CD4-positive, alpha-beta T cell (primary cell): ENCODE measurements at places on chromosomes 1 and 21.

DNA sequence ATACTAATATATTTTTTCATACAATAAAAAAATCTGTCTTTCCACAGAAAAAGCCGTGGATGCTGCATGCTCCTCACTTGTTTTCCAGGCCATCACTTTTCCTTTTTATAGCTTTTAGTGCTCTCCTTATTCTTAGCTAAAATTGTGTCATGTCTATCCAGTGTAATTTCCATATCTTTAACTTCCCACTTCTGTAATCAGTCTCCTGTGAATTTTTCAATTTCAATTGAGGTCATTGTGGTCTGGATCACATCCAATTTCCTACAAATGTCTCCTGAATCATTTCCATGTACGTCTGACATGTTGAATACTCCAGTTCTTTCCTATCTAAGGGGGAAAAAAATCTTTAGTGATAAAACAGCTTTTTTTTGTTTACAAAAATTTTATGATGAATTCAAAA, 838.2 kb upstream of the B3GALT2 start:
- no peaks in the 10 kb centered on the region for H3K4me1 ChIP-seq
- no peak for DNase-seq
- H3K27ac ChIP-seq, result no peak overlapping the region
- no peak overlapping the region for H3K4me3 ChIP-seq
- no peaks in the 10 kb centered on the region for H3K36me3 ChIP-seq

DNA sequence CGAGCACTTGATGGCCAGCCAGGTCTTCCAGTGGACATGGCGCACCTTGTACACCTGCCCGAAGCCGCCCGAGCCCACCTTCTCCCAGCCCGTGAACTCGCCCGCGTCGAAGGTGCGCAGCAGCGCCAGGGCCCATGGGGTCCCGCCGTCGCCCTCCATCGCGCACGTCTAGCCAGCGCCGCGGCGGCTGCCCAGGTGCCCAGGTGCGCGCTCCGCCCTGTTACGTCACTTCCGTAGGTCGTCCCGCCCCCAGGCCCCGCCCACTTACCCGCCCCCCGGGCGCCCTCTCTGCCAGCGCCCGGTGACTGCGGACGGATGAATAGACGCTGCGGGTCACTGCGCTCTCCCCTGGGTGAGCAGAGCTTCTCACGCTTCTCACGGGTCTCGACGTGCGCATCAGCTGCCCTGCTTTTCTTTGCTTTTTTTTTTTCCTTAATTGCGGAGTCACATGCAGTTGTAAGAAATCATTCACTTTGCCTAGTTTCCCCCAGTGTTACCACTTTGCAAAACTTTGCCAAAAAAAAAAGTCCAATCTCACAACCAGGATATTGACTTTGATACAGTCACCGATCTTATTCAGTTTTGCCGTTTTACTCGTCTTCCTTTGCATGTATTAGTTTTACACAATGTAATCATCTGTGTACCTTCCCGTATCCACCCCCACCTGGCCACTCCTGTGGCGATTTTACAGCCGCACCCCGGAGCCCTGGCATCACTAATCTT, at the start of gene RIPK4:
Gene RIPK4 (minus strand): TSS at position 170 of the 723 bp plus-strand sequence. CDS start 11 bp downstream, at position 159.
- H3K27me3 ChIP-seq, result peaks cover 48% of the 10 kb centered on the region
- H3K4me1 ChIP-seq, result peaks cover 36% of the 10 kb centered on the region
- H3K27ac ChIP-seq, result no peak within 1 kb of the TSS

DNA sequence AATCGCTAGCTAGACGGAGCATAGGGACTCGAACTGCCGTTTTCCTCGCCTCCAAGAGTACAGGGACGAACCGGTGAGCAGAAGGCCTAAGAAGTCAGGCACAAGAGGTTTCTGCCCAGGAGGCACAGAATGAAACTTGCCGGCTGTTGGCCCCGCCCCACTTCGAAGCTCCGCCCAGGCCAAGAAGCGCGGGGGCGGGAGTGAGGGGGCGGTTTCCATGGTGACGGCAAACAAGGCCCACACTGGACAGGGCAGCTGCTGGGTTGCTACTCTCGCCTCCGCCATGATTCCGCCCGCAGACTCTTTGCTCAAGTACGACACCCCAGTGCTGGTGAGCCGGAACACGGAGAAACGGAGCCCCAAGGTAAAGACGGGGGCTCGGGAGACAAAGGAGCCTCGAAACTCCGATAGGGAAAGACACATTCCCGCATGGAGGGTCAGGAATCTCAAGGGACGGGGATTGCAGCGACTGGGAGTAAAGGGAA, at the start of gene DNALI1:
Gene DNALI1 (plus strand): TSS at position 229 of the 485 bp plus-strand sequence. CDS start 55 bp downstream, at position 284.
- H3K4me1 ChIP-seq, result peaks cover 19% of the 10 kb centered on the region
- DNase-seq, result no peak
- no peaks in the 10 kb centered on the region for H3K27me3 ChIP-seq

DNA sequence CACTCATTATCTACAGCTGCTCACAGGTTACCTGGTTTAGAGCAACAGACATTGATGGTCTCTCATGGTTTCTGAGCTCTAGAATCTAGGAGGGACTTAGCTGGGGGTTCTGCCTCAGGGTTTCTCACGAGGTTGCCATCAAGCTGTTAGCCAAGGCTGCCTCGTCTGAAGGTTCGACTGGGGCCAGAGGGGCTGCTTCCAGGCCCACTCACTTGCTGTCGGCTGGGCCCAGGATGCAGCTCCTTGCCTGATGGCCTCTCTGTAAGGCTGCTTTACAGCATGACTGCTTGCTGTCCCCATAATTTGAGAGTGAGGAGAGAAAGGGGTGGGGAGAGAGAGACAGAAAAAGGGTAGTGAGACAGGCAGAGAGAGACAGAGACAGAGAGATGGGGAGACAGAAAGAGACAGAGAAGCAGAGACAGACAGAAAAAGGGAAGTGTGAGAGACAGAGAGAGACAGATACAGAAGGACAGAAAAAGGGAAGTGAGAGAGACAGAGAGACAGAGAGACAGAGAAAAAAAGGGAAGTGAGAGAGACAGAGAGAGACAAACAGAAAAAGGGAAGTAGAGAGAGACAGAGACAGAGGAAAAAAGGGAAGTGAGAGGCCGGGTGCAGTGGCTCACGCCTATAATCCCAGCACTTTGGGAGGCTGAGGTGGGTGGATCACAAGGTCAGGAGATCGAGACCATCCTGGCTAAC, 106.8 kb upstream of the C1orf174 start:
- no peaks in the 10 kb centered on the region for H3K4me1 ChIP-seq
- no peak overlapping the region for H3K27ac ChIP-seq
- H3K36me3 ChIP-seq, result no peaks in the 10 kb centered on the region
- H3K4me3 ChIP-seq, result no peak overlapping the region

- H3K4me1 ChIP-seq, result no peaks in the 10 kb centered on the region
- no peaks in the 10 kb centered on the region for H3K27me3 ChIP-seq
- H3K36me3 ChIP-seq, result peaks cover 32% of the 10 kb centered on the region
- H3K4me3 ChIP-seq, result no peak overlapping the region
These were observed 54.6 kb downstream of the F3 start for GRCh38 chr1:94486990-94487389.

DNA sequence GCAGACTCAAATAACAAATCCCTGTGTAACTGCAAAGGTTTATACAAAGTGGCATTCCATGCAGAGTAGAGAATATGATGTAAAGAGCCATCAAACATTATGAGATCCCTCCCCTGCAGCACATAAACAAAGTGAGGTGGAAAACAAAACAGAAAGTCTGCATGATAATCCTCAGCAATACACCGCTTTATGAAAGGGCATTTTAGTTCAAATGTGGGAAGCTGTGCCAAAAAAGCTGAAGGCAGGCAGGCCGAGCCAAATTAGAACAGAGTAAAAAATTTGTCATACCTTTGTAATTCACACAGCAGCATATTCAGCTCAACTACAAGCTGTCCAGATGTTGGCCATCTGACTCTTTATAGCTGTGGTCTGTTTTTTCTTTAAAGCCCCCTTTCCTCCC, 113.5 kb downstream of the LHX9 start:
- H3K4me1 ChIP-seq, result no peaks in the 10 kb centered on the region
- H3K4me3 ChIP-seq, result no peak overlapping the region
- no peaks in the 10 kb centered on the region for H3K27me3 ChIP-seq
- DNase-seq, result no peak
- H3K27ac ChIP-seq, result no peak overlapping the region
- H3K36me3 ChIP-seq, result no peaks in the 10 kb centered on the region

DNA sequence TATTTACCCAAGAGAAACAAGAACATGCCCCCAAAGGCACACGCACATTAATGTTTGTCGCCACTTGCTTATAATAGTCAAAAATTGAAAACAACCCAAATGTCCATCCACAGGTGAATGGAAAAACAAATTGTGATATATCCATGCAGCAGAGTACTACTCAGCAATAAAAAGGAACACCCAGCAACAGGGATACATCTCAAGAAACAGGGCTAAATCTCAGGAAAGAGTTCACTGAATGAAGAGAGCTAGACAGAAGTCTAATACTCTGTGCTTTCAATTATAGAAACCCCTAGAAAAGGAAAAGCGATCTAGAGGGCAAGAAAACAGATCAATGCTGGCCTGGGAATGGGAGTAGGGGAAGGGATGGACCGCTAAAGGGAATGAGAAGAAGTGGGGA, 36.7 kb upstream of the LAPTM5 start:
- H3K27me3 ChIP-seq, result peaks cover 4% of the 10 kb centered on the region
- H3K4me3 ChIP-seq, result no peak overlapping the region
- no peak overlapping the region for H3K27ac ChIP-seq
- H3K36me3 ChIP-seq, result no peaks in the 10 kb centered on the region

DNA sequence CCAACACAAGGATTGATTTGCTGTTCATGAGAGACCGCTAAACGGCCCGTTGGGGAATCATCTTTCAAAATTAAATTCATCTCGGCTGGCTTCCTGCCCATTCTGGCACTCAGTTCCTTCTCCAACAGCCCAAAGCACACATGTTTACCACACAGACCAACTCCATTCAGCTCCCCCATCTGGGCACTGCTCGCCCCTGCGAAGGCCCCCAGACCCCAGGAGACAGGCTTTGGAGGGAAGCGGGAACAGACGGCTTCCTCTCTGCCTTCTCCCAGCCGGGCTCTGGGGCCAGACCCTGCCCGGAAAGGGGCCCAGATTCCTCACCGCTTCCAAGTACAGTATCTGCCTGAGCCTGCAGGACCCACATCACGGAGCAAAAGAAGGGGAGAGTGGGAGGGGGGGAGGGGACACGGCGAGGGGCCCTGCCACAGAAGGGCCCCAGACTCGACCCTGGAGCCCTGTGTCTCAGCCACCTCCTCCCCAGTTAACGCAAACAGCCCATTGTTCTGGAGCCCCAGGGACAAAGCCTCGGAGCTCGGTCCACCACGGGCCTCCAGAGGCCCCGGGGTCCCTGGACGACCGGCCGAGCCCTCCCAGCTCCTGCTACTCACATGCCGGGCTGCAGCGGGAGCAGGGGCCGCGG, 660 bp downstream of the MEGF6 start:
- peaks cover 20% of the 10 kb centered on the region for H3K27me3 ChIP-seq
- no peaks in the 10 kb centered on the region for H3K36me3 ChIP-seq
- H3K4me1 ChIP-seq, result peaks cover 23% of the 10 kb centered on the region
- no peak for DNase-seq
- peak overlapping the region; percentile 5 for H3K4me3 ChIP-seq
